ENCODE measurements at places on chromosomes 1 and 21.
A peak's percentile ranks its signal among the peaks of the same experiment; 100 is the strongest.

DNA sequence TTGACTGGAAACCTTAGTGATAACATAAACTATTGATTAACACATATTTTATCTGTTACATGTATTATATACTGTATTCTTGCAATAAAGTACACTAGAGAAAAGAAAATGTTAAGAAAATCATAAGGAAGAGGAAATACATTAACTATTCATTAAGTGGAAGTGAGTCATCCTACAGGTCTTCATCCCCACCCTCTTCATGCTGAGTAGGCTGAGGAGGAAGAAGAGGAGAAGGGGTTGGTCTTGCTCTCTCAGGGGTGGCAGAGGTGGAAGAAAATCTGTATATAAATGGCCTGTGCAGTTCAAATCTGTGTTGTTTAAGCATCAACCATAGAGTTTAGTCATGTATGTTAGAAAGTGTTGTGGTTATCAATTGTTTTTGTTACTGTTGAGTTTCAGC is 66.1 kb upstream of the CHODL start:
- DNase-seq = no peak

- no peak for DNase-seq
Observed at GRCh38 chr1:174191349-174191862, 32.1 kb downstream of the RABGAP1L start.

DNA sequence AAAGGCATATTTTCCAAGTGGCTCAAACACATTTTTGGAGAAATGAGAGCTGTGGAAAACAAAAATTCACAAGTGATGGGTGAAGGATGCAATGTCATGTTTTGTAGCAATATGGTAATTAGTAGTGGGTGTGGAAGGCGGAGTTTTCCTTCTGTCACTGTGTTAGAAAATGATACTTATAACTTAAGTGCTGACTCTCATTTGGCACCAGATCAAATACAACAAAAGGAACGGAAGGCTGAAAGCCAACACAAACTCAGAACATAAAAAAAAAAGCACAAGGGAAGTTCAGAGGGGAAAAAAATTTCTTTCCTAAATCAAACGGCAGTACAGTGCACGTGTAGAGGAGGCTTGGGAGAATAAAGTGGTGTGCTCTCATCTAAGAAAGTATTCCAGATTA is at the start of gene TNFSF18:
TNFSF18 (minus strand) TSS at position 77 of the 400 bp plus-strand sequence; CDS start at position 32, 45 bp downstream.
- no peak for DNase-seq

DNA sequence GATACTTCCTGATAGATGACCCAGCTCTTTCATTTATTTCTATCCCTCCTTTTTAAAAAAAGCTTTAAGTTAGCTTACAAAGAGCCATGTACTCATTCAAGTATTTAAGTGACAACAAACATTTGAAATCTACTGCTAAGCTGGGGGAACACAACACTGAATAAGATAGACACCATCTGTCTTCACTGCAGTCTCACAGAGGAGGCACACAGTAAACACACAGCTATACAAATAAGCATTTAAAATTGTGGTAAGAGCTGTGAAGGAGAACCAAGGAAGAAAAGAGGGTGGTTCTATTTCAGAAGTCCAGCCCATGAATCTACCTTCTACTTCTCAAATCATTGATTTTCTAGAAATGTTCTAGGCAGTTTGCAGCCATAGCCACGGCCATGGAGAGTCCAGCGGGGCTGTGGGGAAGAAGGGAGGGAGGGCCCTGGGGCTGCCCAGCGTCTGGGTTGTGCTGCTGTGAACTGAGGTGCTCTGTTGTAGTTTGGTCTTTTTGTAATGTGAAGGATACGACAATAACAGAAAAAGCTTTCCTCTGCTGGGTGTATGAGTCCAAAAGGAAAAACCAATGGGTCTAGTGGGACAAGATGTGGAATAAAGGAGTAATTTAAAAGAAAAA is 28.2 kb downstream of the PRDM2 start:
- no peak for DNase-seq

DNA sequence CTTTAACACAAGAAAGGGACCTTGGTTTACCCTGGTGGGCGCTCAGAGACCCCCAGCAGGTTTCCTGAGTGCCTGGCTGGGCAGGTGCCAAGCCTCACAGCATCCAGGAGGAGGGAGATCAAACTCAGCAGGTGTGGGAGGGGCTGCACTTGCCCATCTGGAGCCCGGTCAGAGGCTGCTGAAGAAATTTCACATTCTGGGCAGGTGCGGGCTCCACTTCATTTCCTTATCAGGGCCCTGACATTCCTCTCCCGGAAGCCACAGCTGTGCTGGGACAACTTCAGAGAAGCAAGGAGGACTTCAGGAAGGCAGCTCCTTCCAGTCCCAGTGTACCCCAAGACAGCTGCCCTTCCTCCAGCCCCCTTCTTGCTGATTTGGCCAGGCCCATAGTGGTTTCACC is 82.9 kb downstream of the ITPKB start:
- DNase-seq = no peak

- no peak for DNase-seq
Observed at GRCh38 chr1:156794506-156795373, 21.9 kb downstream of the SH2D2A start.

GRCh38 chr1:27395441-27396195 is 3.2 kb downstream of the GPR3 start:
- DNase-seq = peak; percentile 50

DNA sequence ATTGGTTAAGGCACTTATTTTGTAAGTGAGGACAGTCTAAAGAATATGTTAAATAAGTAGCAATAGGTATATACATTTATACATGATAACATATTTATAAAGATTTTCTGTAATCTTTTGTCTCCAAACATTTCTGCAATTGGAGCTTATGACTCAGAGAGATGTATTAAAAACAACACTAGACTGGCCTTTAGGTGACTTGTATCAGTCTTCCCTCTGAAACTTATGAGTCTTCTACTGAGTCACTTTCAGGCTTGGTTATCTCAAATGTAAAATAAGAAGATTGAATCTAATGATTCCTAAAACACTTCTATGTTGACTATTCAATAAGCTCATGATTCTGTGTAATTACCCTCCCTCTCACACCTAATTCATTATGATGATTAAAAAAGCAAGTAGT is 672.6 kb upstream of the NEGR1 start:
- DNase-seq = no peak

DNA sequence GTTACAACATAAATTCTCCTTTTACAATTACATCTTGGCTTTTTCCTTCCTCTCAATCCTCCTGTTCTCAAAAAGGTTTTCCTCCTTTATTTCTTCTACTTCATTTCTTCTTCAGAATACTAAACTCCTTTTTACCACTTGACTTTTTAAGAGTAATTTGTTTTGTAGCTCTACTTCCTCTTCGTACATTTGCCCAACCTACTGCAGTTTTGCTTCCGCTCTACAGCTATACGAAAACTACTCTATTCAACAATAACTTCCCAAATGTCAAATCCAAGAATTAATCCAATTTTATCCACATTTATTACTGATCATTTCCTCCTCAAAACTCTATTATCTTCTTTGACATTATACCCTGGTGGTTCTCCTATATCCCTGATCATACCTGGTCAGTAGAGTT is 3.4 kb downstream of the GDAP2 start:
- no peak for DNase-seq

DNA sequence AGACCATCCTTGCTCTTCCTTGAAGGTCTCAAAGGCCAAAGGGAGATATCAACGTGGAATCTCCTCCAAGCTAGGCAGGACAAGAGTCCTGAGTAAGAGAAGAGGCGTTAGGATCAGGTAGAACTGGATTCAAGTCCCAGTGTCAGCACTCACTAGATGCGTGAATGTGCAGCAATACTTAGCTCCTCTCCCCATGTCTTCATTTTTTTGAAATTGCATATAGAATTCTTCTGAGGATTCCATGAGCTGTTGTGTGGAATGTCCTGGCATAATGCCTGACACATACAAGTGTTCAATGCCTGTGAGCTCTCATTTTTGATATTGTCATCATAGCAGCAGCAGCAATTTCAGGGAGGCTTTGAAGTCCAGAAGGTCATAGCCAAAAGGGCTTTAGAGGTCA is 333.2 kb downstream of the KCNH1 start:
- DNase-seq = no peak

GRCh38 chr21:33201956-33202355 is 27.8 kb upstream of the IFNAR2 start:
- no peak for DNase-seq

DNA sequence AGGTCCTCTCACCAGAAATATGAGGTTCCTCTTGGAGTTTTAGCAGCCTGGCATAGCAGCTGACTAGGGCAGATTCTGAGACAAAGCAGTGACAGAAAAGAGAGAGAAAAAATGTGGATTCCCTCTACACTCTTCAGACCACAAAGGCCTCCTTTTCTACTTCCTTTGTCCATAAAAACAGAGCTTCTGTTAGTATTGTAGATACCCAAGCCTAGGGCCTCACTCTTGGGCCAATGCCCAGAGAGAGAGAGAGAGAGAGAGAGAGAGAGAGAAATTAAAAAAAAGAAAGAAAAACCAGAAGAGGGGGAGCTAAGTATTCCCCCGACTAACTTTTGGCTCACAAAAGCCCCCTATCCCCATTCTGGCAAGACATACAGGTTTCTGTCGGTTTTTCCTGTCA is 2.4 kb upstream of the ZRANB2 start:
- no peak for DNase-seq

DNA sequence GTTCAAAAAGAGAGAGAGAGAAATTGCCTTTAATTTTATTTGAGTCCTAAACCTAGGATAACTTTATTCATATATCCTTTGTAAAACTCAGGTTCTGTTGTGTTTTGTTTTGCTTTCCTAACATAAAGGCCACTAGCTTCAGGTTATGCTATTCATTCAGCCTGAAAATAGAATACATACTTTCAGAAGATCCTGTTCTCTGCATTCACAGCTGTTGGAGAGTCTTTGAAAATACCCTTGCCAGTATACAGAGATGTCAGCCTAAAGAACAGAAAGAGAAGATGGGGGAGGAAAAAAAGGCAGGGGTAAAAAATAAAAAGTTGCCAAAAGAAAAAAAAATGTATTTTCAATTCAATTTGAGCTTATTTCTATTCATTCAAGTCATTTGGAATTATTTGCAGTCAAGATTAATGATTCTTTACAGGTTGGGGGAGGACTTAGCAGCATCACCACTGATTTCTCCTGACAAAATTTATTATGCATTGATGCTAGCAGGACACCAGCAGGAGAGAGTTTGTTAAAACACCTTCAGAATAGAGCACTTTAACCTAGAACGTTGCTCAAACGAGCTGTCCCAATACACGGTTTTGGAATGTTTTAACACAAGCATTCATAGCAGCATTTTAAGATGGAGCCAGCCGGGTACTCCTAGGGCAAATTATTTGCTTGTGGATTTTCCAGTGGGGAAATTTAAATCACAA is 318.5 kb downstream of the NTNG1 start:
- DNase-seq = no peak

DNA sequence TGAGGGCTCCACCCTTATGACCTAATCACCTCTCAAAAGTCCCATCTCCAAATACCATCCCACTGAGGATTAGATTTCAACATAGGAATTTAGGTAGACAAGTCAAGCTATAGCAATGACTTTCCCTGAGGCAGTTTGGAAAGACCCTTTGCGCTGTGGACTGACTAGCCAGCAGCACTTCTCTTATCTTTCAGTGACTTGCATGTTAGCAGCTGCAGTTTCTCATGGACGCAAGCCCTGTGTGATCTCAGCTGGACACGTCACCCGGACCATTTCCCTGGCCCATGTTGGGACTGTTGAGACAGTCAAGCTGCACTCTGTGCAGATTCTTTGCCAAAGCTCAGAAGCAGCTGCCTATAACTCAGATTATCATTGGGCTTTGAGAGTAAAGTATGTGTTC is 408.1 kb upstream of the USP24 start:
- DNase-seq = no peak

DNA sequence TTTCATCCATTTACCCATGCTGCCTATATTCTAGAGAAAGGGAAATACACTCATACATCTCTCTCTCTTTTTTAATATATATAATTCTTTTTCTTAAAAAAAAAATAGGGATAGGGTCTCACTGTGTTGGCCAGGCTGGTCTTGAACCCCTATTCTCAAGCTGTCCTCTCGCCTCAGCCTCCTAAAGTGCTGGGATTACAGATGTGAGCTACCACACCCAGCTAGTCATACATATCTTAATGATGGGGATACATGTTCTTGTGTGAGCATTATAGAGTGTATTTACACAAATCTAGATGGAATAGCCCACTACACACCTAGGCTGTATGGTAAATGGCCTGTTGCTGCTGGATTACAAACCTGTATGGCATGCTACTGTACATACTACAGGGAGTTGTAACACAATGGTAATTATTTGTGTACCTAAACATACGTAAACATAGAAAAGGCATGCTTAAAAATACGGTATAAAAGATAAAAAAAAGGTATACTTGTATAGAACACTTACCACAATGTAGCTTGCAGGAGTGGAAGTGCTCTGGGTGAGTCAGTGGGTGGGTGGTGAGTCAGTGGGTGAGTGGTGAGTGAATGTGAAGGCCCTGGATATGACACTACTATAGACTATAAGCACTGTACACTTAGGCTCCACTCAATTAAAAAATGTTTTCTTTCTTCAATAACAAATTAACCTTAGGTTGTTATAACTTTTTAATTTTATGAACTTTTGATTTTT is 72.9 kb downstream of the IVNS1ABP start:
- peak; percentile 59 for DNase-seq

DNA sequence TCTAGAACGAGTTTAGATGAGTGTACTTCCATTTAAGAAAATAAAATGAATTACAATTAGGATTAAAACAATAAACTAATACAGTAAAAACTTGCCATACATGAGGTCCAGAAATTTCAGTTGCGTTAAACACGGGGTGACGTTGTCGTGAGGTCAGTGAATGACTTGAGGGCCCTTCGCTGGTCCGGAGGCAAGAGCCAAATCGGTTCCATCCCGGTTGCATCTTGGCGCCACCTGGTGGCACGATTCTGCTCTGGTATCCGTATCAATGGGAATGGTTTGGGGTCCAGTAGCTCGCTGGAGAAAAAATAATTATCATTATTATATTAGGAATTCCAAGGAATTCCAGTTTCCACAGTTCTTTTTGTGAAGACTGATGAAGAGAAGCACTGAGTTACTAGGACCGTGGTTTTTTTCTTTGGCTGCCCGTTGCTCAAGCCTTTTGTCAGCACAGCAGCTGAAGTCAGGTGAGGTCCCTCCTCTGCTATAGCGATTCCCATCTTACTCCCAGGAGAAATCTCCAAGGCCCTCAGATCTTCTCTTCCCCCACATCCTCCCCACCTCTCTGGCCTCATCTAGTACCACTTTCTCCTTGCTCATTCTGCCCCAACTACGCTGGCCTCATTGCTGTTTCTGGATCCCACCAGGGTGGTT is 161.4 kb downstream of the SLC35F3 start:
- DNase-seq = peak; percentile 30

GRCh38 chr21:43305336-43305665 is 121.6 kb downstream of the SIK1 start:
- no peak for DNase-seq

GRCh38 chr1:46527474-46528296 is 23.8 kb downstream of the KNCN start:
- peak; percentile 30 for DNase-seq

- no peak for DNase-seq
Observed at GRCh38 chr1:64282351-64282750, 78.9 kb downstream of the UBE2U start.

DNA sequence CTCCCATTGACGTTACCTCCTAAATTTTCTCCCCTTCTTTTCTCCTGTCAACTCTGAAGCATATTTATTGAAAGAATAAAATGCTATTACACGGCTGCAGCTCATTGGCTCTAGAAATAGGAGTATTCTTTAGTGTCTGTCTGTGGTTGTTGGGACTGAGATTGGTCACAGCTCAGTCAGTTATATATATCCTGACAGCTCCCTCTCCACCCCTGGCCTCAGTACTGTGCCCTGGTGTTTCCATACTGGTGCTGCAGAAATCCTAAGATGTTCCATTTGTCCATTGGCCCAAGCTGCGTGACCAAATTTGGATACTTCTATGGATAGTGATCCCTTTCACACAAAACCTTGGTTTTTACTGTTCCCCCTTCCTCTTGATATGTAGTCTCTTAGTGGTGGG is 67.3 kb downstream of the RALGPS2 start:
- no peak for DNase-seq

GRCh38 chr1:89945852-89946476 is 48.9 kb upstream of the ZNF326 start:
- no peak for DNase-seq

Data from activated CD8-positive, alpha-beta memory T cell treated with anti-CD3 and anti-CD28 coated beads for 4 hours (primary cell).